ENCODE measurements at places on chromosomes 7 and 10.

GRCh38 chr10:49679480-49679893 lies at the start of gene C10orf53:
Gene C10orf53, plus strand, starts transcription at chr10:49679651. Its CDS starts 47 bp downstream, at chr10:49679698.
- DNase-seq = peak; percentile 11

GRCh38 chr10:120530699-120531098 lies 73.7 kb downstream of the PLPP4 start:
- DNase-seq = no peak

GRCh38 chr10:108894402-108895301 lies 1028.7 kb downstream of the XPNPEP1 start:
- no peak for DNase-seq

DNA sequence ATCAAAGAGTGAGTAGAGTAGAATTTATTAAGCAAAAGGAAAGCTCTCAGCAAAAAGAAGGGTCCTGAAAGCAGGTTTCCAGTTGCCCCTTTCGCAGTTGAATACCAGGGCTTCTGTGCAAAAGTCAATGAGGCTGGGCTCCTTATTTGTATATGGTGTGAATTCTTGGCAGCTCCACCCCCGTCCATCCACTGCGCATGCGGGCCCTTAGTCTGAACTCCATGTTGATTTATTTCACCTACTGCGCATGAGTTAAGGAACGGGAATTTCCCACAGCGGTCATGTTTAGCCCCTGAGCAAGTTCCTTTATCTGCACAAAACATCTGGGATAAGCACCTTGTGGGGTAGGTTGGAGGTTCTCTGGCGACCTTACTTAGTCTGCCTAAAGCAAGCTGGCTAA lies 325.6 kb downstream of the ZWINT start:
- no peak for DNase-seq

GRCh38 chr10:98832196-98832595 lies 385.5 kb upstream of the HPS1 start:
- DNase-seq = no peak

- no peak for DNase-seq
These were observed 39.2 kb upstream of the GPAM start for GRCh38 chr10:112222799-112223198.

DNA sequence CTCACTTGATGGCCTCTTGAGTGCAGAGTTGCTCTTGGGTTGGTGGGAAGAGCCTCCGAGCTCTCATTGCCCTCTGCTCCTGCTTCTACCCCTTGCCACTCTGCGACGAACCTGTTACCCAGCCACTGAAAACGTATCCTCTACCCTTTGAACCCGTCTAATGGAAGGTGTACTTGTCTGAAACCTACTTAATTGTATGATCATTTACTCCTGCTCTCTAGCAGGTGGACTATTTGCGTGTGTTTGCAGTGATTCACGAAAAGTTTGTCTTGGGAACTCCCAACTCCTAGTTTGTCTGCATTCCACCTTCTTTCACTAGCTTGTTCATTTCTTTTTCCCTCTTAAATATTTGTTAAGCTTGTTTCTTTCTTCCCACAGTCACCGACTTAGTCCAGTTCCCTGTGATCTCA lies 503 bp downstream of the CROT start:
- DNase-seq = peak; percentile 7

DNA sequence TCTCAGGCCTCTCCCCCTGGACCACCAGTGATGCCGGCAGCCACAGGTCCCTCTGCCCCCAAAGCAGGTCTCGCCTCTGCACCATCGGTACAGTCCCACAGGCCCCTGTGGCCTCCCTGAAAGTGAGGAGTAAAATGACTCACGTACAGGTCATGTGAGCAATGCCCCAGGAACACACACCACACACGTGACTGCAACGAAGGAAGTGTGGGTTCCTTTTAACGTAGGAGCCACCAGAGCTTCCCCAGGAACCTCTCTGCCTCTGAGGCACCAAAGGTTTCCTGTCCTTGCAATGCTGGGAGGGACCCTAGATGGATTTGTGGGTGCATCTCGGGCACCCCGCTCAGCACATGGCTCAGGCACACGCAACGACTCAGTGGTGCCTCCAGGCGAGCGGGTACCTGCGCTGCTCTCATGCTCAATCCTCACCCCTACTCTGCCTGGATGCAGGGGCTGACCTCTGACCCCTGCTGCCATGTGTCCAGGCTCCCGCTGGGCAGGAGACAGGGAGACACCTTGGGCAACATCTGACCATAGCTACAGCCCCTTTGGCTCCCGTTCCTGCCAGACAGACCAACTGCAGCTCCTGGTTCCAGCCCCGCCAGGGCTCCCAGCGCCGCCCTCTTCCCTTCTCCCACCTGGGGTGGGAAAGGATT lies 120.7 kb downstream of the PRKAG2 start:
- no peak for DNase-seq

GRCh38 chr10:111102359-111102837 lies 25.6 kb downstream of the ADRA2A start:
- no peak for DNase-seq

GRCh38 chr7:136079478-136079892 lies 102.3 kb upstream of the MTPN start:
- no peak for DNase-seq
